ENCODE measurements at places on chromosomes 7 and 10.

DNA sequence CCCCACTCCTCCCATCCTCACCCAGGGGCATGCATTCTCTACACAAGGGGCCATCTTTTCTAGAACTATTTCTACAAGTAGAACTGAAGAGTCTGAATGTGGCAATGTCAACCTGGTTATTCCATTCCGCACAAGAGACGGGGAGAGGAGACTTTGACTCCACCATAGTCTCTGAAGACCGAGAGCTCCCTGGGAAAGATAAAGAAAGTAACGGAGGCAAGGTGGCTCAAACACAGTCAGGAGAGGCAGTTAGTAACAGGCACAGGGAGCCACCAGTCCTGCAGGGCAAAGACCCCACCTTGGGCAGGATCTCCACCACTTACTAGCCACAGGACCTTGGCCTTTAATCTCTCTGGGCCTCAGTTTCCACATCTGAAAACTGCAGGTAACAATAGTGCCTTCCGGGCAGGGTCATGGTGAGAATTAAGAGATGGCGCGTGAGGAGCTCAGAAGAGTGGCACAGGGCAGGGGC lies 100.3 kb downstream of the TNS3 start:
- DNase-seq, result no peak

DNA sequence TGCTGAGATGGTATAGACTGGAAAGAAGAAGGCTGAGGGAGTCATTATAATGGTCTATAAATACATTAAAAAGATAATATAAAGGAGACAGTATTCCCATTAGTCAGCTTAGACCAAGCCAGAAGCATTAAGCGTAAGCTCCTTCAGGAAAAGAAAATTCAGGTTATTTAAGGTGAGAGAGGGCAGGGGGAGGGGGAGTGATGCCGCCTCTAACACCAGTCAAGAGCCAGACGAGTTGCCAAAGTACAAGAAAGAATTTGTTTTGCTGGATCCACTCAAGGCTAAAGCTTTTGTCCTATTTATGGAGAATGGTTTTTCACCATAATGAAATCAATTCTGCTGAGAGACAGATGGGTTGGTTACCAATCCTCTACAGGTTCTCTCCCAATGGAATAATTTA lies 99.3 kb downstream of the CFAP58 start:
- DNase-seq, result no peak

- DNase-seq, result no peak
Observed at GRCh38 chr10:66983475-66983818, 57.6 kb downstream of the LRRTM3 start.

GRCh38 chr10:15123749-15124184 lies 26.6 kb downstream of the RPP38 start:
- no peak for DNase-seq

GRCh38 chr7:27963056-27963455 lies 217.5 kb downstream of the JAZF1 start:
- DNase-seq, result no peak

DNA sequence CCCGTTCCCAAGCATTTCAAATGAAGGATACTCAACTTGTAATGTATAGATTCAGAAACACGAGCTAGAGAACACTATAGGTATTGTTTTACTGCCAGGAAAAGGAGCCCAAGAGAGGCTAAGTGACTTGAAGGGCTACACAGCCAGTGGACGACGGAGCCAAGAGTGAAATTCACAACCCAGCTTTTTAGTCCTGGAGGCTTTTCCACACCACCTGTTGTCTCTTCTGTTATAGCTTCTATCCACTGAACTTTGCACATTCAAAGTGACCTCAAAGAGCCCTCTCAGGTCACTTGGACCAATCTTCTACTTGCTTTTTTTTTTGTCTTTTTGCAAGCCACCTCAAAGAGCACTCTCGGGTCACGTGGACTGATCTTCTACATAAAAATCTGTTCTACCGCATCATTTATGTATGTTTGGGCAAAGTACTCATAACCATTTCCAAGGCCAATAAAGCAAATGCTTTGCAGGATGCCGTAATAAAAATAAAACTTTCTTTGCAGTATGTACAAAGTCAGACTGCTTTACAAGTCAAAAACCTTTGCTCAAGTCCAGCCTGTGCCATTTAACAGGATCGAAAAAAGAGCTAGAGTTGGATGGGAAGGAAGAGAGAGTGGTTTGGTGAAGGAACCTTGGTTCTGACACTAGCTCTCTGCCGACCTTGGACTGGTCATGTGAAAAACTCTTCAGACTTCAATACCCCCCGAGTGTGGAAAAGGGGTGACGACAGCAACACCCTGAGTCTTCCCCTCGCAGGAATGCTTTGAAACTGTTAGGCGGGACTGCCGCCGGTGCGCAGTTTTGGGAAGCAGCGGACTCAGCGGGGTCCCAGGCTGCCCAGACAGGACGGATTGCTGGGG lies 821 bp downstream of the SLC35B4 start:
- no peak for DNase-seq

- DNase-seq, result no peak
Observed at GRCh38 chr7:118793582-118793981, 569.1 kb downstream of the ANKRD7 start.

DNA sequence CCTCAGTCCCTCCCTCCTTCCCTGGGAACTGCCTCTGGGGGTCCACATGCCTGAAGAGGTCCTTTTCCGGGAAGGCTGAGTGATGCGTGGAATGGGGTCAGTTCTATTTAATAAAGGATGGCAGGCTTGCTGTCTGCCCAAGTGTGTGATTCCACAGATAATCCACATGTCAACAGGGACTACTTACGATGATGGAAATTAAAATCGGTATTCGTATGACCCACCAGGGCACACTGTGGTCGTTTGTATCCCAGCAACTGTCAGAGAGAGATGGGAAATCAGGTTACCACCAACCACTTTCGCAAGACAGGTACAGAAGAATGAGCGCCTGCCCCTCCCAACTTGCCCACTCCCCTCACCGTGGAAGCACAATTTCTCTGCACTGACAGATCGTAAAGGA lies 110.3 kb downstream of the VIPR2 start:
- DNase-seq, result no peak

- DNase-seq, result no peak
Observed at GRCh38 chr10:58477902-58478301, 34.8 kb upstream of the BICC1 start.

DNA sequence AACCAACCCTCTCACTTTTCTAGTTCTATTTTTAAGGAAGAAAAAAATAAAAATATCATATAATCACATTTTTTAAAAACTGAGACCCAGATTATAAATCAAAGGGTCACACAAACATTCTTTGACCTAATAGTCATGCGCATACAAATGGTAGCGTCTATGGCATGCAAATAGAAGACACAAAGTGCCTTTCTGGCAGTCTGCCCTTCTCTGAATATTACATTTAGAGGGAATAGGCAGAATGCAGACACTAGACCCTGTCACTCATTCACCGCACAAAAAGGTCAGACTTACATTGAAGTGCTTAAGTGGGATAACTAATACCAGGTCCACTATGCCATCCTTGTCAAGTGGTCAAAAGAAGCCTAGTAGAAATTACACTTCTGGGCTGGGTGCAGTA lies 26.5 kb upstream of the FHIP2A start:
- no peak for DNase-seq

- no peak for DNase-seq
Observed at GRCh38 chr7:37831244-37831643, 17.2 kb upstream of the NME8 start.

GRCh38 chr7:83005410-83005809 lies 157.3 kb downstream of the PCLO start:
- no peak for DNase-seq

- no peak for DNase-seq
Observed at GRCh38 chr7:123070702-123071286, 75.3 kb upstream of the TAS2R16 start.

DNA sequence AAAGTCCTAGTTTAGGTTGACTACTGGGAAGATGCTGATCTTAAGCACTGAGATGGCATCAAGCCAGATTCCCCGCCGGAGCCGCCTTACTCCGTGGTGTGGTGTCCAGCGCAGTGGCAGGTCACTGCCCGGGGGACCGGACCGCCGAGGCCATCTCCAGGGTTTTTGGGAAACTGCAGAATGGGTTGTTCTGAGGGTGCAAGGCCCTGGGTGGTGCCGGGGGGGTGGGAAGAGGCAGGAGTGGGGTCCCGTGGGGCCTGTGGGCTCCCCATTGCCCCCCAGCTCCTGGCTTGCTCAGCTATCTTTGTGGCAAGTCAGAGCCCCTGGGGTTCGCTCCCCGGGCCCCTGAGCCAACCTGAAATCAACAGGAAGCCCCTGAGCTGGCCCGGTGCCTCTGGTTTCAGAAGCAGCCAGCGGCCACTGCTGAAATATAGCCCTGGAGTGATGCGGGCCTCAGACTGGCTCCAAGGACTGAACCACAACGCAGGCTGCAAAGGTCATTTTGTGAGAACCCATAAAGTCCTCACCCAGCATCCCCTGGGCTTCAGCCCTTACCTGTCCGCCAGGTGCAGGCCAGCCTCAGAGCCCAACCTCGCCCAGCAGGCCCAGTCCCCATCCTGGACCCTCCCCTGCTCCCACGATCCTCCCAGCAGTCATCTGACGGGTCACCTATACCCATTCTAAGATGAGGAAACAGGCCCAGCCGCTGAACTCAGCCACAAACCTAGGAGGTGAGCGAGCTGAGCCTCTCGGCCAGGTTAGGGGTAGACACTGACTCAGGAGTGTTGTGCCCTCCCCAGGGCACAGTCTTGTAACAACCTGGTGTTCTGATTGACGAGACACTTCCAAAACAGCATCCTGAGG lies 102.7 kb downstream of the PDGFA start:
- DNase-seq, result no peak

DNA sequence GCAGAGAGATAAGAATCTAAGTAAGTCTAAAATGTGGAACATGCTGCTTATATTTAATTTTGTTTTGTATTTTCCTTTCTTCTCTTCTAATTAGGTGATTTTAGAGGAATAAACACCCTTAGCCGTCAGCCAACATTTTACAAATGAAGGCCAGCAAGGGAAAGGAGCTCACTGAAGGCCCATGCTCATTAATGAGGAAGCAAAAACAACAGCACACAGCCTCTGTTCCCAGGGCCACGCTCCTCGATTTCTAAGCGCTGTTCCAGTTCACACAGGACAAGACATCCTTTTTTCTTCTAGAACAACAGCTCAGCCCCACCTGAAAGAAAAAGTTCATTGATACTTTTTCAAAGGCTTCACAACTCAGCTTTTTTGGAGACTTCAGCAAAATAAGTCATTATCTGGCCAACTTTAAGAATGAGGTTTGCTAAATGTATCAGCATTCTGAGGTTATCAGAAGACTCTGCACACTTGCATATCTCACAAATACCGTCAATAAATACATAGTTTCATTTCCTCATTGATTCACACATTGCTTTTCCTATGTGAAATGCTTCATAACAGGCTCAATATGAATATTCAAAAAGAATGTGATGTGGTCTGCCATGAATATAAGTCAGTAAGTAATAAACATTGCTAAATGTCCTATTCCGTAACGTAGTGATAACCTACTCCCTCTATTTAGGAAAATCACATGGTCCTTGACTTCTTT lies 34.8 kb upstream of the SFMBT2 start:
- no peak for DNase-seq

- DNase-seq, result no peak
Observed at GRCh38 chr7:42414941-42415505, 178.0 kb upstream of the GLI3 start.

DNA sequence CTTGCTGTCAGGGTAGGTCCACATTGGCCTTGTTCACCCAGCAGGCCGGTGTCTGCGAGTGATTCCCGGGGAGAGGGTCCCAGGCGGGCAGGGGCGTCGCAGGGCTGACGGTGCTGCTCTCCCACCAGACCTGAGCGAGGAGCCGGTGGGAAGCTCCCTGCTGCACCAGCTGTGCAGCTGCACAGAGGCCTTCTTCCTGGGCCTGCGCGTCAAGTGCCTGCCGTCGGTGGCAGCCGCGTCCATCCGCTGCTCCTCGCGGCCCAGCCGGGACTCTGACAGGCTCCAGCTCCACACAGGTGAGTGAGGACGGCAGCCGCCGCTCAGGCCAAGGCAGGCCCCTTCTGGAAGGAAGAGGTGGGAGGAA lies 14.6 kb downstream of the AMZ1 start:
- no peak for DNase-seq

DNA sequence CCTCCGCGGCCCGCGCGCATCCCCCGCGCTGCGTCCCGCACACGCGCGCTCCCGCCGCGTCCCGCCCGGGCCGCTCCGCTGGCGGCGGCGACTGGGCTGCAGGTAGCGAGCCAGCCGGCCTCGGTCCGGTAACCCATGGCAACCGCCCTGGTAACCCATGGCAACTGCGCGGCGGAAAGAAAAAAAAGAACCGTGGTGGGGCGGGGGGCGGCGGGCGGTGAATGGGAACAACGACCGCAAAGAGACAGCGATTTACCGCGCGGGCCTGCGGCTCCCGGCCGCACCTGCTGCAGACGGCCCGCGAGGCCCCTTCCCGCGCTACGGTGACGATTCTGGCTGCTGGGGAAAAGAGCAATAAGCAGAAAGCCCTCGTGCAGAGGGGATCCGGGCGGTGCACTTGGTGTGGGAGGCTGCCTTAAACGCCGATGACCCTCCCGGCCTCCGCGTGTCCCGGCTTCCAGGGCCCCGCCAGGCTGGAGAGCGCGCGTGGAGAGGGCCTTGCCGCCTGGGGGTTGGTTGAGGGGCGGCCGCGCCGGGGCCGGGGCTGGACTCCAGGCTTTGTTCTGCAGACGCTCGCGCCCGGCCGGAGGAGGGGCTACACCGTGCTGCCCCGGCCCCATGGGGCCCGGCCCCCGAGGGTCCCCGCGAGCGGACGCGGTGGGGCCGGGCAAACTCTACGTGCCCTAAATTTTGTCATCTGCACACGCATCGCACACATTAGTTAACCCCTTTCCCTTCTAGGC lies 84.7 kb downstream of the SNX10 start:
- DNase-seq, result peak; percentile 64

- no peak for DNase-seq
Observed at GRCh38 chr10:15763006-15763405, 43.3 kb upstream of the ITGA8 start.

DNA sequence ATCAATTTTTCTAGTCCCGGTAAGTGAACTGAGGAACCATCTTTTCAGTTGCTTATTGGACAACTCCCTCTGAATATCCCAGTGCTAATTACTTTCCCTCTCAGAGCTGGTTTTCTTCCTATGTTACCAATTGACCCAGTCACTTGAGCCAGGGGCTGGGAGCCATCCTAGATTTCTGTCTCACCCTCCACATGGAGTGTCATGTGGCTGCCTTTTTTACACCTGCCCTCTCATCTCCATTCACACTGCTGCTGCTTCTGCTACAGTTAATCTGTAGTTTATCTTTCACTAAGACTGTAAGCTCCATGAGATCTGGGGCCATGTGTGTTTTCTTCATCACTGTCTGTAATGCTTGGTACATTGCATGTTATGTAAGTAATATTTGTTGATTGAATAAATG lies 35.8 kb downstream of the VCL start:
- no peak for DNase-seq

GRCh38 chr7:9945131-9945530 lies 1028.5 kb upstream of the PHF14 start:
- no peak for DNase-seq

DNA sequence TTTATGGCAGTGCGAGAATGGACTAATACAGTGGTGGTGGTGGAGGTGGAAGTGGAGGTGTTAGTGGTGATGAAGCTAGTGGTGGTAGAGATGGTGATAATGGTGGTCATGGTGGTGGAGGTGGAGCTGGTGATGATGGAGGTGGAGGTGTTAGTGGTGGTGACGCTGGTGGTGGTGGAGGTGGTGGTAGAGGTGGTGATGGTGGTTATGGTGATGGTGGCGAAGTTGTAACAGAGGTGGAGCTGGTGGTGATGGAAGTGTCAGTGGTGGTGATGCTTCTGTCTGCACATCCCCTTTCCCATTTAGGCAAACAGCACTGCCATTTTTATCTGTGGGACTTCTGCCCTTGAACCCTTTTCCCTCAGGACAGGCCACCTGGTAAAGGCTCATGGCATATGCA lies 7.4 kb upstream of the PTPRN2 start:
- no peak for DNase-seq

Data from NCI-H1417 treated with DMSO at 0.1 percent for 48 hours (cell line).